Esophagus squamous epithelium (tissue), 5 donors: ENCODE measurements at places on chromosomes 2 and 18.

DNA sequence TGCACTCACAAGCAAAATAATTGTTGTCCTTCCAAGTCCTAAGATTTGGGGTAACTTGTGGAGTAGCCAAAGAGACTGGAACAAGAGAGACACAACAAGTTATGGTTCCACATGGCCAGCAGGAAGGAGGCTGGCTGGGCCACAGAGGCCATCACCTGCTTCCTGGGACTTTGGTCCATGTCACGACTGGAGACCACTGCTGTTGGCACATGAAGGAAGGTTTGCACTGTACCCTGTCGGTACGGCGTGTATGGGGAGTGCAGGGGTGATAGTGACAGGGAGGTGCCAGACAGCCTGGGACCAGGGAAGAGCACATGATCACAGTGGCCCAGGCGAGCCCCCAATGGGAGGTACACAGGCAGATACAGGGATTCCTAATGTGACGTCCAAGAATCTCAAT lies 15.5 kb downstream of the SLC66A2 start:
- DNase-seq: no peak

DNA sequence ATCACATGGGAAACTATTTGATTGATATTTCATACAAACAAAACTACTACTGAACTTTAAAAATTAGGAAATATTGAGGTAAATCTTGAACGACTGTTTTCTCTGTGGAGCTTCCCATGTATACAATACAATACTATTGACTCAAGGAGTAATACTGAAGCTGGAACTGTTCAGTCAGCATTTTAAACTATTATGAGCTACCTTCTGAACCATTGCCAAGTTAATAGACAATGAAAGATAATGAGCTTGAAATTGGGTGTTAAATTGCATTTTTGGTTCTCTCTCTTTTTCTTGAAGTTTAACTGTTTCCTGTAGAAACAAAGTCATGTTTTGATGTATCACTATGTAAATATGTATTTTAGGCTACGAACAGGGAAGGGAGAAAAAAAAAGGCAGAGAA lies 569.2 kb downstream of the ZEB2 start:
- no peak for DNase-seq

DNA sequence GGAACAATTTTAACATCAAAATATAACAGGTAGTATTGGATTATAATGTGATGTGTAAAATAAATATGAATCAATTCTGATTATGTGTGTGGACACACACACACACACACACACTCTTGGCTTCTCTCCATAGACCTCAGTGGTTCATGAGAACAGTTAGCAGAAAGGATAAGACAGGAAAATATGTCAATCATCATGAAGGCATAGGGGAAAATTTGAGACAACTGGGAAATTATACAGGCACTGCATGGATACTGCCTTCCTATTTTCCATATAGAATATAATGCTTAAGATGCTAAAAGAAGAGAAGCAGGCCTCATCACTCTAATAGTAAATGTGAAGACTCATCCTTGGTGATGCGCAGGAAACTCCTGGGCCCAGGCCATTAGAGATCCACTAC lies 884.5 kb downstream of the SUCLG1 start:
- DNase-seq: no peak

DNA sequence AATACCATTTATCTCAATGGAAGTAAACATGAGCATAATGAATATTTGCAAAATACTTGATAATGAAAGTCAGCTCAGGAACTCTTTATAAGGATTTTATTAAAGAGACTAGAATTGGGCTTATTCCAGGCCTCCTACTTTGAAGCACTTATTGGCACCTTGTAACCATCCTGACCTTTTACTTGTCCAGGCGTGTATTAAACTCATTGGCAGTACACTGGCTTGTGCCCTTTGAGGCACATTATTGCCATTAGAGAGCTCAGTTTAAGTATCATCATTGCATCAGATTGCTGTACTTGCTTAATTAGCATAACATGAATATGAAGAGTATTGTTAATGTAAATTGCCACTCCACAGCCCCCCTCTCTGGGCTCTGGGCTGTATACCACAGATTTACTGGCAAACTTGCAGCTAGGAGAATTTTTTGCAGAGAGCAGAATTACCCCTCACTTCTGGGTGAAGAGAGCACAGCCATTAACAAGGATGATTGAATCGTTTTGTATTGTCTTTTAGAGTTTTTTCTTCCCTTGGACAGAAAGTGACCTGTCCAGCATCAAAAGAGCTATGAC lies 72.5 kb downstream of the XIRP2 start:
- no peak for DNase-seq
